ENCODE measurements at places on chromosomes 13 and 19.

GRCh38 chr19:57057036-57057686 lies 62.6 kb upstream of the USP29 start:
- DNase-seq: no peak

DNA sequence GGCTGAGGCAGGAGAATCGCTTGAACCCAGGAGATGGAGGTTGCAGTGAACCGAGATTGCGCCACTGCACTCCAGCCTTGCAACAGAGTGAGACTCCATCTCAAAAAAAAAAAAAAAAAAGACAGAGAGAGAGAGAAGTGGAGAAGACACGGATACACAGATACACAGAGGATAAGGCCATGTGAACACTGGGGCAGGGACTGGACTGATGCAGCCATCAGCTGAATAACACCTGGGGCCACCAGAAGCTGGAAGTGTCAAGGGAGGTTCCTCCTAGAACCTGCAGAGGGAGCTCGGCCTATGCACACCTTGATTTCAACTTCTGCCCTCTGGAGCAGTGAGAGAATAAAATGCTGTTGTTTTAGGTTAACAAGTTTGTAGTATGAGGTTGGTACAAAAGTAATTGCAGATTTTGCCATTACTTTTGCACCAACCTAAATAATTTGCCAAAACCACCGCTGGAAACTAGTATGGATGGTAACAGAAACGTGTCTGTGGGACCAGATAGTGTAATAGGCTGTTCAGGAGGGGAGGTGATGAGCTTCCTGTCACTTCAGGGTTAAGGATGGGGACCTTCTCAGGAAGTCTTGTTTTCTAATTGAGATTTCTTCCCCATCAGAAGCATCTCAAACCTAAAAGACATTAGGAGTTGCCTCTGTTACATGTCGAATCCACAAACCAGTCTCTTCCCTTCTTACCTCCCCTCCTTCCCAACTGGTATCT lies 36.4 kb upstream of the IGSF23 start:
- DNase-seq: peak; percentile 61

DNA sequence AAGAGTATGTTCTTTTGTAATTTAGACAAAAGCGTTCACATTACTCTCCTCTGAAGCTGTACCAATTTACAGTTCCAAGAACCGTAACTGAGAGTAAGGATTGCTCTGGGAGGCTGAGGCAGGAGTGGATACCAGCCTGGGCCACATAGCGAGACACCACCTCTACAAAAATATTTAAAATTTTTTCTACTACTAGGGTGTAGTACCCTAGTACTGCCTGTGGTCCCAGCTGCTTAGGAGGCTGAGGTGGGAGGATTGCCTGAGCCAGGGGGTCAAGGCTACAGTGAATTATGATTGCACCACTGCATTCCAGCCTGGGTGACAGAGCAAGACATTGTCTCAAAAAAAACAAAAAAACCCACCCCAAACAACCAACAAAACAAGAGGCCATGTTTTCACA lies 12.1 kb upstream of the CYP2A6 start:
- no peak for DNase-seq

GRCh38 chr13:95020298-95020987 lies 280.8 kb downstream of the ABCC4 start:
- DNase-seq: no peak

GRCh38 chr19:12752056-12752781 lies 628 bp downstream of the BEST2 start:
- no peak for DNase-seq

- DNase-seq: peak; percentile 68
Measured at GRCh38 chr19:48962029-48962848, 2.9 kb upstream of the FTL start.

- DNase-seq: no peak
Measured at GRCh38 chr13:71213252-71213821, 653.7 kb downstream of the DACH1 start.

All from AML-193 (cell line).